CD4-positive, alpha-beta T cell treated with Interleukin-6 for 4 hours (primary cell): ENCODE measurements at places on chromosomes 3 and 15.

DNA sequence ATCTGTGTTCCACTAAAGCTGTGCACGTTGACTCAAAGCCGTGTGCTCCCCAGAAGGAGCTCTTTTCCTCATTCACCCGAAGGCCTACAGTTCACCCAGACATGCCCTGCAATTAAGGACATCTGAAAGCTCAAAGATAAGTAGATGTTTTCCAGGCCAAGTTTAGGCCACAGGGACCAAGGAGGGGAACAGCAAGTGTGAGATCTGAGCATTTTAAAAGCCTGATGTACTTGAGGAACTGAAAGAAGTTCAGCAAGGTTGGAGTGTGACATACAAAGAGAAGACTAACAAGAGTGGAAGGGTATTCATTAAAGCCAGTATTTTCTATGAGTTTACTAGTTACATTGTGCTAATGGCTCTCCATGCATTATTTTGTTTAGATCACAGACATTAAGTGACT is 68.0 kb downstream of the CASR start:
- no peak for DNase-seq

DNA sequence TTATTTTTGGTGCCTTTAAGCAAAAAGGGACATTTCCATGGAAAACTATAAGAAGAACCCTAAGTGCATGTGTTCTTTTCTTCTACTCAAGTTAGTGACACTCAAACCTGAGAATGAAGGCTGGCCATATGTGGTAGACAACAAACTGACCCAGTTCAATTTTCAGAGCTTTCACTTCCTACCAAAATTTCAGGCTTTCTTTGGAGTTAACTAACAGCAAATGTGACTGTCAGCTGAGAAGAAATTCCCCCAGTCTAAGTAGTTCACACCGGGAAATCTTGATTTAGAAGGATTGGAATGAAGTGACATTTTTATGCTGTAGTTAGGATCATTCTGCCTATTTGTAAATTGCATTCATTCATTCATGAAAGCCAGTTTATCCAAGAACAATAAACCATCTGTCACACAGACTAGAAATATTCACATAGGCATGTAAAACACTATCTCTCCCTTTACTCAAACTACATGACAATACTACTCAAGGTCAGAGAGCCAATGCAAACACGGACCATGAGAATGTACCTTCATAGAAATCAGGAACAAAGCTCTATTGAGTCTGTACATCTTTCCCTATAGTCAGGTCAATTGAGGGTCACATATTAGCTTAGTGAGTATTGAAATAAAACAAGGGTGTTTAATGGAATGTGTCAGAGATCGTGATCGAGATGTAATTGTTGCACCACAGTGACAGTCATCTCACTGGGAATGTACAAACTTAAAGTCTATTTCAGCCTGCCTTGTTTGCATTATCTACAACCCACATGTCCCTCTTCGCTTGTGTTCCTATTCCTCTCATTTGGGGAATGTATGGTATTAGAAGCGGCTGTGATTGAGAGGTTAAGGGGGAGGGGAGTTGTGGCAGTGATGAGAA is 113.8 kb upstream of the TGFBR2 start:
- DNase-seq, result no peak

GRCh38 chr3:171827836-171828458 is 15.2 kb upstream of the TMEM212 start:
- DNase-seq, result peak; percentile 2

- peak; percentile 86 for DNase-seq
These were observed 62.7 kb upstream of the KLF13 start for GRCh38 chr15:31263751-31264558.

- DNase-seq, result no peak
These were observed 29.0 kb upstream of the FURIN start for GRCh38 chr15:90839187-90840071.

DNA sequence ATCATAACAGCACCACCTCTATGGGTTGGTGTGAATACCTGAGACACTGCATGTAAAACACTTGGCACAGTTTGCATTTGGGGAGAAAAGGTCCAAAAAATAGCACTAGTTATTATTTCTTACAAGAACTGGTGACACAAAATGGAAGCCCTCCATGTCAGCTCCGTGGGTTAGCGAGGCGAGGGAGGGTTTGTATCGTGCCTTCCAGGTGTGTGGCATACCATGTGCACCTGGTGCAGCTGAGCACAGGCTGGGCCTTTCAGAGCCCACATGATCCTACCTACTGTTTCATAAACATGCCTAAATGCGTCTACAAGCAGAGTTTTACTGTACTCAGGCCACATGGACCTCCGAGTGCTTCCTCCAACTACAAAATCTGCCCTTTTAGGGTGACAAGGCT is 5.6 kb downstream of the CXCR6 start:
- DNase-seq, result no peak

DNA sequence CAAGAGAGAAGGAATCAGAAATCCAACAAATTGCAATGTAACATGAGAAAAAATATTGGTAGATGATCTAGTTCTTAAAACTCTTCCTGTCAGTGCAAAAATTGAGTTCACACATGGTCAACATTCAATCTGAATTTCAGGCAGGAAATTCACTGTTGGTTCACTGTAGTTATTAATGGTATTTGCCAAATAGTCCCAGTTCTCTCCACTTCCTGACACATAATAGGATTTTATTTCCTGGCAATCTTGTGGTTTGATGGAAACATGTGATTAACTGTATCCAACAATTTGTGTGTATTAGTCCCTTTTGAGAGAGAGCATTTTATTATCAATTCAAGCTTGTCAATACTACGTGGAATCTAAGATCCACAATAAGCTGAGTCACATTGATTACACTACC is 1103.1 kb downstream of the ROBO2 start:
- DNase-seq, result no peak

GRCh38 chr3:128489927-128490649 is 2.9 kb downstream of the GATA2 start:
- peak; percentile 14 for DNase-seq

GRCh38 chr3:133040696-133041523 is 2.7 kb downstream of the TMEM108 start:
- DNase-seq, result no peak

DNA sequence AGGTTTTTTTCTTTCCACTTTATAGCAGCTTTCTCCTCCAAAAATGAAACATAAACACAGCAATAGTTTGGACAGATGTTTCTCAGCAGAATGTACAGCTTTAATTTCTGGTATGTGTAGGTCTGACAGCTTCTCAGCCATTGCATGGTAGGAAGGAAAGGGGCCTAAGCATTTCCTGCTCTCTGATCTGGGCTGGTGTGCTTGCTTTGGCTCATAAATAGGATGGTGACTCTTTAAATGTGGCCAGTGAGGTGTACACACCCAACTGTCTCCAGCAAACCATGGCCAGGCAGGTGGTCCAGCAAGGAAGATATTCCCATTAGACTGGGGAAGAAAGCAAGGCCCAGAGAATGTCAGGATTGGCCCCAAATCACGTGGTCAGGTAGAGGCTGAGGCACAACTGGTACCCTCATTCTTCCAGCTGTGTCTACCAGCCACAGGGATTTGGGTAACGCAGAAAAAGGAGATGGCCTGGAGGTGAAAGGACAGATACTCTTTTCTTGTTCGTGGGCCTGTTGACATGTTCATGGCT is 52.1 kb downstream of the ITGA11 start:
- no peak for DNase-seq

- DNase-seq, result no peak
These were observed 2.0 kb downstream of the MESP1 start for GRCh38 chr15:89749054-89749453.

DNA sequence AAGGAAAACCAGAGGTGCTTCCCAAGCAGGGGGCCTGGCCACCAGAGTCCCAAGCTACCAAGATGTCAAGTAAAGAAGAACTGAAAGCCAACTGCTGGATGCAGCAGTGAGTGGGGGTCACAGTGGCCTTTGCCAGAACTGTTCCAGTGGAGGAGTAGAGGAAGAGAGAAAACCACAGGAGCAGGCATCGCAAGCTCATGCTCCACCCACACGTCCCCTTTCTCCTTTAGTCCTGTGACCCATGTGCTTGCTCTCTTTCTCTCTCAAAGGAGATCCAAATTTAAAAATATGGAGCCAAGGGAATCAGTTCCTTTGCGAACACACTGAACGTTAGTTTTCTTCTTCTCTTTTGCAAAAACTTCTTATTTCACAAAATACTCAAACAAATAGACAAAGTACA is 12.4 kb upstream of the ABHD2 start:
- no peak for DNase-seq

- DNase-seq, result no peak
These were observed 96.3 kb downstream of the IGSF11 start for GRCh38 chr3:118938183-118938961.
